ENCODE measurements at places on chromosomes 6 and 20.

- no peak for DNase-seq
These were observed 101.8 kb upstream of the SGK1 start for GRCh38 chr6:134419716-134420115.

DNA sequence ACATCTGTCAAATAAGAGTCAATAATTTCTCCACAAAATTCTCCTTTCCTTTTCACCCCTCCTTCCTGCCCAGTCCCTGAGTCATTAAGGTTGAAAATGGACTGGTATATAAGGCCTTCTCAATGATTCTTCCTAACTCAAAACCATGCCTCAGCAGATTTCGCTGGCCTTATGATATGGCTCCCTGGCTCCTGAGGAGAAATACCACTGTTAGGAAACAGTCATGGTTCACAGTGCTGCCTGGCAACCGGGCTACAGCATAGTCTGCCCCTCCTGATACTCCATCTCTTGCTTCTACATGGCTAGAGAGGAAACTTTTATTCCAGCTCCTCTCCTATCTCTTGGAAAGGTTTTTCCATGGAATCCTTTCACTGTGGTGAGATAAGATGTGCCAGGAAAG, 4.7 kb downstream of the UBE2J1 start:
- DNase-seq, result no peak

DNA sequence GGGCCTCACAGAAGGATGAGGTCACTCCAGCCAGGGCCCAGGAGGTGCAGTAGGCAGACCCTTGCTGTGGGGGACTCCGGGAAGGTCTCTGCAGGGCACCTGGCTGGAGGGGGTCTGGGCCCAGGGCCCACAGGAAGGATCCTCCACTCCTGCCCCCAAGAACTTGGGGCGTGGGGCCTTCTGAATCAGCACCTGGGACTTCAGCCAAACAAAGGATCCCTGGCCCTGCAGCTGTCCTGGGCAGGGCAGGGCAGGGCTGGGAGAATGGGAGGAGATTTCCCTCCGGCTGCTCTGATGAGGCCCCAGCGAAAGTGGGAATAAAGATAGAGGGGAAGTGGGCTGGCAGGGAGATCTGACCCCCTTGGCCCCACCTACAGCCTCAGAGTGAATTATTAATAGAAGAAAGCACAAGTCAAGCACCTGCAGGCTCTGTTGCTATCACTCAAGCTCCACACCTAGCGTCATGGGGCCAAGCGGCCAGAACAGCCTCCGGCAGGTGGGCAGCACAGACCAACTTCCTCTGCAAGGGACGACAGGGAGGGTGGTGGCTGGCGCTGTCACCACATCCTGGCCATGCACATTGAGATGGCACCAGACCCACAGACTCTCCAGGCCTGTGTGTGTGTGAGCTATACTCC, 61.6 kb upstream of the MRPS10 start:
- no peak for DNase-seq

- DNase-seq, result peak; percentile 48
These were observed 1.9 kb downstream of the PPP1R18 start for GRCh38 chr6:30684386-30685156.

GRCh38 chr6:14630016-14630415, 512.4 kb downstream of the CD83 start:
- DNase-seq, result no peak

Measured in stimulated activated CD4-positive, alpha-beta T cell treated with anti-CD3 and anti-CD28 coated beads, Interleukin-4, amount 100 ng/mL, for 48 hours (primary cell).